ENCODE measurements at places on chromosomes 4 and X. TPM values are rescaled to one million over a fixed set of nuclear protein-coding genes. Genes with fewer than 3 reads are reported as not detected.

DNA sequence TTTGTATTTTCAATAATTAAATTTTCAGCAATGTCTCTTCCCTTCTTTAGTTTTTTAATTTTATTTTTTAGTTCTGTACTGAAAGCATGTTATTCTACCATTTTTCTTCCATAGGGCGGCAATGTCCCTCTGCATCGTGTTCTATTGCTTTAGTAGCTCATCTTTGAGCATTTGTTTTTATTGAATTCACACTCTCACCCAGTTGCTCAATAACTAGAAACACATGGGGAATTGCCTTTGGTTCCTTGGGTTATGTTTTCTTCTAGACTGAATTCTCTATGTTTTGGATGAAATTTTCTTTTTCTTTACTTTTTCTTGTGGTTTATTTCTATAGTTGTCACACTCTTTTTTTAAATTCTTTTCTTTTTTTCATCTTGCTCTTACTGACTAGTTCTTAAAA is 233.8 kb upstream of the LDB2 start:
- DNase-seq = no peak

GRCh38 chr4:183469285-183469684 is 24.8 kb downstream of the CDKN2AIP start:
- DNase-seq = no peak

DNA sequence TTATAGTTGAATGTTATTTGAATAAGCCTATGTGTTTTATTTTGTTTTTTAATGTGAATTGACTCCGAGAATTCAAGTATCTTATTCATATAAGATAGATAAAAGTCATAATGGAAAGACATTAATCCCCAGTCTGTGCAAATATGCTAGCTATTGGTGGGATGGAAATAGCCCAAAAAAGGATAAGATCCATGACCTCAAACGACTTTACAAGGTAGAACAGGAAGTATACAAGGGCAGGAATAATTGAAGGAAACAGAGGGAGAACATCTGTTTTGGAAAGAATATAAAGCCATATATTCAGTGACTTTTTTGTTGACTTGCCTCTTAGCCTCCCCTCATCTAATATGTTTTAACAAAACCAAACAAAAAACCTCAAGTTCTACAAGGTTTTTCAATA is 9.0 kb downstream of the ABCE1 start:
- no peak for DNase-seq

GRCh38 chrX:104659005-104659744 is 93.2 kb downstream of the IL1RAPL2 start:
- no peak for DNase-seq

- DNase-seq = no peak
Observed at GRCh38 chr4:114109776-114110175, 130.3 kb upstream of the ARSJ start.

- DNase-seq = no peak
Observed at GRCh38 chrX:19566359-19567222, 51.3 kb upstream of the MAP3K15 start.

DNA sequence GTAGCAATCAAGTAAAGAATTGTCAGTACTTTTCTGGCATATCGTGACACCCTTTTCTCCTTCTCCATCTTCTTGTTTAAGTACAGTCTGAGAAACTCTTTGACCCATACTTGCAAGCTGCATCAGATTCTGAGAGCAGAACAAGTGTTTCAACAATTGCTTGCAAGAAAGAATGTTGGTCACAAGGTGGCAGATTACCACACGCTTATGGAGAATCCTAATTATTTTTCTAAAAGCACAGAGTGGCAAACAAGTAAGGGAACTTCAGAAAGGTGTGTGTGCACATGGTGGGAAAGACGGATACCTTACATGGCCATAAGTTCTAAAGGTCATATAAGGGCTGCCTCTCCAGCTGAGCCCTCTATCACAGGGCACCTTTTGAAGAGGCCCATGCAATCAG is 136.4 kb upstream of the FGF13 start:
- no peak for DNase-seq

The CLCN4 gene
- total RNA-seq = 4.3 TPM

The DRD5 gene
- not detected for total RNA-seq

DNA sequence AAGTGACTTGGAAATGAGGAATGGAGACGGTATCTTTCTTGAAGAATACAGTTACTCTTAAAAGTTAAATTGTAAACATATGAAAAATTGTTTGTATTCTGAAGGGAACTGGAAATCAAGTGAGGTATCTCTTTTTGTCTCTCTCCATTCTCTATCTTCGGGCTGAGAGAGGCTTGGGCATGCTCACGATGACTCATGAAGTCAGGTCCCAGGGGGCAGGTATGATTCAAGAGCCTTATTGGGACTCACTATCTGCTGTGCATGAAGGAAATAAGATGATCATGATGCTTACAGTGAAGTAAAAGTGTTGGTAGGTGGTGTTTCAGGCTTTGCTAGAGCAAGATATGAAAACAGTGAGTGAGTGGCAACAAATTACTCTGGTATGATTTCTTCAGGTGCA is 200.4 kb upstream of the PITX2 start:
- DNase-seq = peak; percentile 68

GRCh38 chr4:38730830-38731646 is 51.8 kb downstream of the TLR10 start:
- peak; percentile 90 for DNase-seq

GRCh38 chr4:153204247-153204671 is at the start of gene TRIM2:
TRIM2 (plus strand) TSS chr4:153204443; CDS start chr4:153204531, 88 bp downstream.
- DNase-seq = peak; percentile 48

- DNase-seq = no peak
Observed at GRCh38 chr4:147340111-147340510, 140.8 kb upstream of the EDNRA start.

GRCh38 chrX:68175562-68175961 is 257.7 kb downstream of the OPHN1 start:
- DNase-seq = no peak

The SSX4 gene
- total RNA-seq = not detected

The HSD17B13 gene
- not detected for total RNA-seq

DNA sequence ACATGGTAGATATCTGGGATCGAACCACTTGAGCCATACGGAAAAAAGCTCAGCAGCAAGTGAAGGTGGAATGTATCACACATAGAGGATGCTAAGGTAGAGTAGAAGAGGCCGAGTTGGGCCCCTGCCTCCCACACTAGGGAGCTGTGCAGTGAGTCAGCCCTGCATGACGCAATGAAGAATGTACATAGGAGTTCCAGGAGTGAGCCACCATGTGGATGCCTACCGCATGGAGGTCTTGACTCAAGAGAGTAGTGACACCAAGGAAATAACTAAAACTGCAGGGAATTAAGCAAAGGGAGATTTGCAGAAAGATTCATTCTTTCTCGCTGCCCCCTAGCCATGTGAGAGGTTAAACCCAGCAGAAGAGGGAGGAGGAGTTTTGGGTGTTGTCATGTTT is 389.6 kb upstream of the IGFBP7 start:
- DNase-seq = no peak

The CFP gene
- 0.54 TPM for total RNA-seq

GRCh38 chrX:118730500-118731247 is 3.3 kb downstream of the IL13RA1 start:
- DNase-seq = no peak

DNA sequence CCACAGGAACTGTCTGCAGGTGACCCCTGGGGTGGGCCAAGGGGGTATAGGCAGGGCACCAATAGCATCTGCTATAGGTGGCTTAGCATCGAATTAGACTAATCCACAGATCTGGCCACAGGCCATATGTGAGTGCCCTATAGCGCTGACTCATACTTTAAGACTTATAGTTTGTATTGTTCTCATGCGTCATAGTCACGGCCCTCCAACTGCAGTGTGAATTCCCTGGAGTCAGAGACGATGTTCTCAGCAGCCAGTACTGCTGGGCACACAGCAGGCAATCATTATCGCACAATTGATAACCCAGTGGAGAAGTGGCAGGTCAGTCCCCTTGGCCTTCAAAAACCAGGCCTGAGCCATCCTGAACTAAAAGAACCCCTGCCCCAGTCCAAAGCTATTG is 58.1 kb downstream of the ADGRG2 start:
- DNase-seq = no peak

- DNase-seq = peak; percentile 81
Observed at GRCh38 chr4:10554694-10555093, 97.5 kb upstream of the ZNF518B start.

- DNase-seq = no peak
Observed at GRCh38 chrX:80721186-80721585, 88.5 kb downstream of the BRWD3 start.

The RPS6KA6 gene
- total RNA-seq = 6.2 TPM

The FOXR2 gene
- total RNA-seq = not detected

- DNase-seq = no peak
Observed at GRCh38 chr4:99395595-99396364, 39.4 kb downstream of the ADH7 start.

The RPS6KA3 gene
- 22.8 TPM for total RNA-seq

DNA sequence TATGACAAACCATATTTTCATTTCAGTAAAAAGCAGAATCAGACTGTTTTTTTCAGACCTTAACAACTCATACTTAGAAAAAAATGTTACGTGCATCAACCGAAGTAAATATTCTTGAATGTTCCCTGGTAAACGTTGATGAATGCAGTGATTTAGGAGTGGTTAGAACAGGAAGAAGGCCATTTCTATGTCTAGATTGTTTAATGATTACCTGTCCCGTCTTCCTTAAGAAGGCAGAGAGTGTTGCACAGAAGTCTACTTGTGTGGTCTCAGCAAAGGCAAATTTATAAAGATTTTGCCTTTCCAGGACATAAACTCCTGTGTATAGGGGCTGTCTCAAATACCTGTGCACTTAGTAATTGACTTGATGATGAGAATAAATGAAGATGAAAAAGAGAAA is 134.5 kb downstream of the MGST2 start:
- no peak for DNase-seq

The RBMXL3 gene
- not detected for total RNA-seq

DNA sequence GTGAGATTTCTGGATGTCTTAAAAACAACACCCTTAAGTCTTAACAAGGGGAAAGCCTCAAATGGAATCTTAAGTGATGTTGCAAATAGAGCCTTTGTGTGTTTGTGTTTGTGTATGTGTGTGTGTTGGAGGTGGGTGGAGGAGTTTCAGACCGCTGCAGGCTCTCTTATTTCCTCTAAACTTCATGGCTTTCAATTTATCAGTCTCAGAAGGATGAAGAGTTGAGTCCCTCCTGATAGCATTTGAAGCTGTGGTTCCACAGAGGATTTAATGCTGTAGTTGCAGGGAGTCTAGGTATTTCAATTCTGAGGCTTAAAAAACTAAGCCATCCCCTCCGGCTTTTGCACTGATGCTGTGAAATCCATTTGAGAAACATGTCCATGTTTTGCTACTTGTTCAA is 4.3 kb upstream of the AGA start:
- DNase-seq = no peak

The NEUROG2 gene
- total RNA-seq = 9.6 TPM

The IBSP gene
- not detected for total RNA-seq

- DNase-seq = no peak
Observed at GRCh38 chr4:89268679-89269078, 38.9 kb downstream of the GPRIN3 start.

DNA sequence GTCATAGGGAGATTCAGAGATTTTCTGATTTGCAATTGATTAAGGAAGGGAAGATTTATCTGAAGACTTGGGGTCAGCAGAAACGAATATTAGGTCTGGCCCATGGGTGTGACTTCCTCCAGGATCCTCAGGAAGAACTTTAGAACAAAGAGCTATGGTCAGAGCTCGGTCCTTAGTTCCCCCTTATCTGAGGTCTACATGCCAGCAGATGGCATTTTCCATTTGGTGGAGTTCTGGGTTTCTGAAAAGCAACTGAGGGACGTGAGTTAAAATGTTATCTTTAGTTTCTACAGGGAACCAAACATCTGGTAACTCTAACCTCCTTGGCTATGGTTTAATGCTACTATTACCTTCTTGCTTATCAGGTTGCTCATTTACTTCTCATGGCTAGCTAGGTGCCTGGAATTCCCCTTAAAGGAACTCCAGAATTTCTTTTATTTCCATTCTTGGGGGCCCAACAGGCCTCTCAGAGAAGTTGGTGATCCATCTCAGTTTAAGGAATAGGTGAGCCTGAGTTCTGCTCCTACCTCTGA is 40.7 kb downstream of the KLF3 start:
- DNase-seq = no peak

The GC gene
- total RNA-seq = not detected

The TMSB15B gene
- total RNA-seq = 13.2 TPM

- DNase-seq = no peak
Observed at GRCh38 chrX:137052643-137053235, 18.9 kb upstream of the GPR101 start.

The GSX2 gene
- 23.9 TPM for total RNA-seq
